ENCODE measurements at places on chromosomes 5 and 9. TPM values are rescaled to one million over a fixed set of nuclear protein-coding genes. Genes with fewer than 3 reads are reported as not detected.

Gene DAPK1
- 179 TPM for total RNA-seq

Gene PCDHGA2
- 6.7 TPM for total RNA-seq

Gene TLX3
- not detected for total RNA-seq

Gene PCDHGC4
- 2.6 TPM for total RNA-seq

Gene SAXO1
- total RNA-seq = 0.03 TPM

Gene TERT
- total RNA-seq = not detected

Gene FYB1
- 24.7 TPM for total RNA-seq

Gene TICAM2
- 3.3 TPM for total RNA-seq

Gene FOXI1
- total RNA-seq = 0.69 TPM

Gene STXBP1
- total RNA-seq = 52.8 TPM

Gene FOXD4L5
- not detected for total RNA-seq

Gene CDX1
- total RNA-seq = 0.29 TPM

Gene PCDHB4
- 5.2 TPM for total RNA-seq

Gene IRX4
- total RNA-seq = not detected

Data from mucosa of gallbladder (tissue), 1 donor.